ENCODE measurements at places on chromosomes 2 and 18.
A peak's percentile ranks its signal among the peaks of the same experiment; 100 is the strongest.

DNA sequence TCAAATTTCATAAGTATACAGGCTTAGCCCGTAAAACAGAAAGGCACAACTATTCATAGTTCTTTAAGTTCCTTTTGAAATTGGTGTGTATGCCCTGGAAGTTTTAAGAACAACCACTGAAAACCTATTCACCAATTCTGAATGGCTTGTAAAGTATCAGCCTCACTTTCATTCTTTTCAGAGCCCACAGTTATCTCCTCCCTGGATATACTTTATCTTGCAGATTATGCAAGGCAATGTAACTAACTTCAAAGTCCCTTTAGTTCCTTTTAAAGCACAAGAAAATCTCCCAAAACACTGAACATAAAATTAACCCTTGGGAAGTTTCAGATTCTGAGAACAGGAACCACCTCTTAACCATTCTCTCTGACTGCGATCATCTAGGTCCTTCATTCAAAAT, 1.1 kb downstream of the STRN start:
- no peak for DNase-seq

- peak; percentile 45 for DNase-seq
Measured at GRCh38 chr2:9656270-9656766, 25.5 kb upstream of the YWHAQ start.

- DNase-seq = no peak
Measured at GRCh38 chr18:45133276-45133675, 452.6 kb downstream of the SETBP1 start.

DNA sequence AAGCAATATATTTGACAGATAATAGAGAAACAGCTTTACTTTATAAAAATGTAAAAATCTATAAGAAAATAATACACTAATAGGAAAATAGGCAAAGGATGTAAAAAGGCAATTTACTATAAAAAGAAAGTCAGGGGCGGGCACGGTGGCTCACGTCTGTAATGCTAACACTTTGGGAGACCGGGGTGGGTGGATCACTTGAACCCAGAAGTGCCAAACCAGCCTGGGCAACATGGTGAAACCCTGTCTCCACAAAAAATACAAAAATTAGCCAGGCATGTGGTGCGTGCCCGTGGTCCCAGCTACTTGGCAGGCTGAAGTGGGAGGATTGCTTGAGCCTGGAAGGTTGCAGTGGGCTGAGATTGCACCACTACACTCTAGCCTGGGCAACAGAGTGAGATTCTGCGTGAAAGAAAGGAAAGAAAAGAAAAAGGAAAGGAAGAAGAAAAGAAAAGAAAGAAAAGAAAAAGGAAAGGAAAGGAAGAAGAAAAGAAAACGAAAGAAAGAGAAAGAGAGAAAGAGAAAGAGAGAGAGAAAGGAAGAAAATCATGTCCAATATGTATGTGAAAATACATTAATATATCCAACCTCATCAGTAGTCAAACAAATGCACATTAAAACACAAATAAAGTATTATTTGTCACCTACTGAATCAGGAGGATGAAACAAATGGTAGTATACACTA, 65.1 kb downstream of the ADD2 start:
- DNase-seq = no peak

DNA sequence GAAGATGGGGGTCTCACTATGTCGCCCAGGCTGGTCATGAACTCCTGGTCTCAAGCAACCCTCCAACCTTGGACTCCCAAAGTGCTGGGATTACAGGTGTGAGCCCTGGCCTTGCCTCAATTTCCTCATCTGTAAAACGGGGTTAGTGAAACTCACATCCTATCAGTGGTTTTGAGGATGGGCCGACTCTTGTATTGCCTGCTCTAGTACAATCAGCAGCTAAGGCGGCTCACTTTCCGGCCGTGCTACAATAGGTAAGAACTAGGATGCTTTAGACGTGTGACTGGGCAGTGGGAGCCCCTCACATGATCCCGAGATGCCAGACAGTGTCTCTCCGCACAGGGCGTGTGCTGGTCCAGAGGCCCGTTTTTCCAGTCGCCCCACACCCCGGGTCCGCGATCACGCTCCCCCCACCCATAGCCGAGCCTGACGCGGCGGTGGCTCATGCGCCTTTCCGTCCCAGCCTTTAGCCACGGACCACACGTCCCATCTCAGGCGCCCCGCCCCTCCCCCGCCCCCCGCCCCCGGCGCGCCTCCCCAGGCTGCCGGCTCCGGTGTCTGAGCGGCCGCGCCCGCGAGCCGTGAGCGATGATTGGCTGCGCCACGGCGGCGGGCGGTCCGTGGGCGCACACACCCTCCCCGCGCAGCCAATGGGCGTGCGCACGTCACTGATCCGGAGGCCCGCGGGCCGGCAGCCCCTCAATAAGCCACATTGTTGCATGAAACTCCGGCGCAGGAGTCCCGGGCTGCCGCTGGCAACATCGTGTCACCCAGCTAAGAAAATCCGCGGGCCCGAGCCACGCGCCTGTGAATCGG, at the start of gene HK2:
TSS of gene HK2 (plus strand) at position 710 of the 816 bp plus-strand sequence. CDS start 454 bp downstream, outside the sequence.
- DNase-seq = peak; percentile 74

DNA sequence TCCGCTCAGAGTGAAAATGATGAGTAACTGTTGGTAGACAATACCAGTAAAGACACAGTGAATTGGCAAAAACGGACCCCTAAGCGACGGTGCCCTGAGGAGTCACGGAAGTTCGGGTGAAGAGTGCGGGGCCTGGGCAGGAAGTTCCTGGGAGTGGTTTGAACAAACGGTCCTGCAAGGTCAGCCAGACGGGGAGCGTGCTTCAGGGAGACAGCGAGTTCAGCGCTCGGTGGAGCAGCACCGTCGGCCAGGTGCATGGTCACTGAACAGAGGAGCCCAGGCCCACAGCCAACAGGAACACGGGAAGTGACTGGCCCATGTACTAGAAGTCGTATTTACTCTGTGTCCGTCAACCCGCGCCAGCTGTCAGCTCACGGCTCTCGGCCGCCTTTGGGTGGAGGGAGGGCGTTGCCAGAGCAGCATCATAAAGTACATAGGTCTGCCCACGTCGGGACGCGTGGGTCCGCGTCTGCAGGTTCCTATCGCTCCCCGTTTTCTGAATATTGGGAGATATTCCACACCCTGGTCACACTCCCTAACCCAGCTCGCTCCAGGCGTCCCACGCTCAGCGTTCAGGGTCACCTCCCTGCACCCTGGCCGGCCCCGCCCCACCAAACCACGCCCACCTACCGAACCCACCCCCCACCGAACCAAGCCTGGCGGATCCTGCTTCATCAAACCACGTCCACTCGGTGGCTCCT, 75.6 kb upstream of the UXS1 start:
- DNase-seq = no peak

DNA sequence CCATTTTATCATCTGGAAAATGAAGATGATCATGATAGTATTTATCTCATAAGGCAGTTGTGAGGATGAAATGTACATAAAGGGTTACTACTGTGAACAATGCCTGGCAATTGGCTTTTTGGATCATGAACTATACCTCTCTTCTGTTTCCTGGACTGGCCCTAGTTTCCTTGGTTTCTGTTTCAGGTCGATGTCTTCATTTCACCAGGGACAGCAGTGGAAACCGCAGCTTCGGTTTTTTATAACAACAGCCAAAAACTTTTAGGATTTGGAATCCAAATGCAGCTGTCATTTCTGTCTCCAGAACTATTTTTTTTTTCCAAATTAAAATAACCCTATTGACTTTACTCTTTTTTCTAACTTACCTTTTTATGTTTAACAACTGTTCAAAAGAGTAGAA, 425.1 kb downstream of the RND3 start:
- no peak for DNase-seq
